ENCODE measurements at places on chromosomes 5 and 9.
A peak's percentile ranks its signal among the peaks of the same experiment; 100 is the strongest.

DNA sequence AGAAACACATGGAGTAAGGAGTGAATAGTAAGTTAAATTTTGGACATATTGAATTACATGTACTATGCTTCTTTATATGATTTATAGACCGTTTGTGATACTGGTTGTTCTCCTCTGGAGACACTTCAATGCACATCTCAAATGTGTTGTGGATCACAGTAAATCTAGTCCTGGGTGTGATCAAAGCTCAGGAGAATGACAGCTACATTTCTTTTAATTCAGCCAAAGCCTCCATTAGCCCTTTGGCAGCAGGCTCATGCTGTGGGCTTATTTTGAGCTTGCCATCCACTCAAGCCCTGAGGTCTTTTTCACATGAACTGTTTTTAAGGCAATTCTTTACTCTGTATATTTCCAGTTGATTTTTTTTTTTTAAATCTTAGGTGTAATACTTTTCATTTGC is 34.6 kb upstream of the ACTBL2 start:
- no peak for DNase-seq

DNA sequence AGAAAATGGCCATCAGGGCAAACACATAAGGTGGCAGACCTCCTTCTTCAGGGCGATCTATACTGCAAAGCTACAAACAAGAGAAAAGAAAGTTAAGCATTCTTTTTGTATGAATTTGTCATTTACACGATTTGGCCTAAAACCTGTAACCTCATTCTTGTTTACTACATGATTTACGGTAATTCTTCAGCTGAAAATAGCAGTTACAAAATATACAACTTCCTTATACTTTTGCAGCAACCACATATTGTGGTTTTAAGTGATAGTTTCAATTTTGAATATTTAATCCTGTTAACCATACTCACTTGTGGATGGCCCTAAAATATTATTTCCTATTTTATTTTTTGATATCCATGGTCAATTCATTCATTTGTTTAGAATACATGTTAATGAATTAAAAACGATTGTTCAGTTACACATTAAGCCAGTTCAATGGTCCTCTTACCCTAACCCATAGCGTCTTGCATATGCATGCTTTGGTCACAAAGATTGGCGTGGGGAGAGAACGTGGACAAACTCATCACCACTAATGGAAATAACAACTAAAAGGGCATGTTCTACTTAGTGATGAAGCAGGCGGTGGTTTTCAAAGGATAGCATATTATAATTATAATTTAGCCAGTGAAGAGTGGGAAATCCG is 16.6 kb downstream of the TUT7 start:
- no peak for DNase-seq

GRCh38 chr5:73605223-73606087 is 20.5 kb upstream of the ARHGEF28 start:
- no peak for DNase-seq

- DNase-seq = peak; percentile 33
Measured at GRCh38 chr5:149053072-149053695, 9.7 kb downstream of the SH3TC2 start.

DNA sequence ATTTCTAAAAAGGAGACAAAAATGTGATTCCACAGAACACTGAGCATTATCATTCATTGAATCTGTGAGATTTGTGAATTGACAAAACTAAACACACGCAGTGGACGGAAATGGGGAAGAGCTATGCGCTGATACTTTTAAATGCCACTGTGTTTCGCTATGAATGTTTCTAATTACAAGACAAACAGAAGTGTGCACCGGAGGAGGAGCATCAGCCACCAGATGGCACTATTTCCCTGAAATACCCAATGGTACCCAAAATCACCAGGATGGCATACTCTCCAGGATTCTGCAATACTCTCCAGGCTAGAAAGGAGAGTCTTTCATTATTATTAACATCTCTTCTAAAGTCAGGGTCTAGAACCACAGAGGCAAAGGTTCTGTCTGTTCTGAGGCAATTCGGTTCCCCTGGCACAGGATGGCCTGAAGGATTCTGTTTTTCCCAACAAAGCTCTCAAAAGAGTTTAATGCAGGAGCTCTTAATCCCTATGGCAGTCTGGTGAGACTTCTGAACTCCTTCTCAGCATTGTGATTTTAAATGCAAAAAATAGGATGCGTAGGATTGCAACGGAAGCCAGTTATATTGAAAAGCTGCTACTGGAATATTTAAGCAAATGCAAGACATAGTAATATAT is 13.8 kb upstream of the PUM3 start:
- peak; percentile 42 for DNase-seq

DNA sequence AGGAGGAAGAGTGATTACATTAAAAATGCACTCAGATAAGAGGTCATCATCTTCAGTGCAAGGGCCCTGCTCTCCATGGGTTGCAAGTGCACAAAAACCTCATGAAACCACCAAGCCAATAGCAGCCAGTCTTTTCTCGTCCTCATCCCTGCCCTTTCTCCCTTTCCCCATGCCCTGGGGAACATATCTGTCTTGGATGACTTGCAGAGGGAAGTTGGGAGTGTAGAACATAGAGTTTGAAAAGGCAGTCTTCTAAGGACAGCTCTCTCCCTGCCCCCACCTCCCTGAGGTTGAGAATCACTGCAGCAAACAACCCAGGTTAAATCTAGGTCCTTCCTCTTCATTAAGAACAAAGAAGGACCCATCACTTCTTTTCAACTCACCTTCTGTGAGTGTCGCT is 22.0 kb downstream of the DDX31 start:
- DNase-seq = no peak

GRCh38 chr9:35797311-35798109 is 6.1 kb downstream of the NPR2 start:
- no peak for DNase-seq

DNA sequence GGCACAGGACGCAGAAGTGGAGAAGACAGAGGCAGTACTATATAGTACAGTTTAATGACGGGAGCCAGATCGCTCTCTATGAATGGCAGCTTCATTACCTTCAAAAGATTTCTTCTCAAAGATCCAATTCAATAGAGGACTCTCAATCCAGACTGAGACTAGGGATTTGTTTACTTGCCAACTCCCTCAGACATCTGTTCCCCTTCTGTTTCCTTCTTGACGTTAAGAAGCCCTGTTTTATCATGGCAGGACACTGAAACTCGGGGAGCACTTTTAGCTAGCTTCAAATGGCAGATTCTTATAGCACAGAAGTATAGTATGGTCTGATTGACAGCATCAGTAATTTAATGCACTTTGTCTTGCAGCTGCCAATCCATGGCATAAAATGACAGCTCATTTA is 747.3 kb upstream of the C9orf72 start:
- no peak for DNase-seq

- DNase-seq = no peak
Measured at GRCh38 chr9:115165233-115165632, 47.3 kb upstream of the TNC start.

DNA sequence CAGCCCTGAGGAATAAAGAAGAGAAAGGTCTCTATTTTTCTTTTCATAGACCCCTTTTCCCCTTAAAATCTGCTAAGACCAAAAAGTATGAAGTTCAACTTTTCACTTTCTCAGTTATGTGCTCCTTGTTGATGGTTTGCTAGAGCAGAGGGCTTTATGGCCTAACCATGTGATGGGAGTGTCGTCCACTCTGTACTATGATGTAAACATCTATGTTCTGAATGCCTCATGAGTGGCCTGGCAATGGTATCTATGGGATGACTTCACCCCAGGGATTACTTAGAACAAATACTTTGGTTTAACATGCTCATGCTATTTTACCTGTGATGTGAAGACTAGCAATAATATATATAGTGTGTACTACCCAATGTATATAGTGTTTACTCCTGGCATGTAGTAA is 43.7 kb upstream of the MIER3 start:
- no peak for DNase-seq
